ENCODE measurements at places on chromosomes 13 and 19.

GRCh38 chr19:2207991-2208860 lies 27.9 kb downstream of the PLEKHJ1 start:
- DNase-seq = no peak

- no peak for DNase-seq
Measured at GRCh38 chr13:102679449-102680132, 15.3 kb downstream of the METTL21C start.

GRCh38 chr19:29928831-29929230 lies 13.2 kb upstream of the URI1 start:
- DNase-seq = no peak

- no peak for DNase-seq
Measured at GRCh38 chr13:113748862-113749451, 10.1 kb upstream of the TMEM255B start.

GRCh38 chr19:13463296-13463695 lies 43.0 kb downstream of the CACNA1A start:
- DNase-seq = no peak

GRCh38 chr19:814152-815078 lies 7.3 kb downstream of the PLPPR3 start:
- no peak for DNase-seq

GRCh38 chr13:50400035-50400726 lies 384.9 kb downstream of the KCNRG start:
- peak; percentile 65 for DNase-seq

- no peak for DNase-seq
Measured at GRCh38 chr13:112355274-112355838, 20.8 kb upstream of the SPACA7 start.

- no peak for DNase-seq
Measured at GRCh38 chr13:45768656-45769479, 66.7 kb downstream of the CBY2 start.

DNA sequence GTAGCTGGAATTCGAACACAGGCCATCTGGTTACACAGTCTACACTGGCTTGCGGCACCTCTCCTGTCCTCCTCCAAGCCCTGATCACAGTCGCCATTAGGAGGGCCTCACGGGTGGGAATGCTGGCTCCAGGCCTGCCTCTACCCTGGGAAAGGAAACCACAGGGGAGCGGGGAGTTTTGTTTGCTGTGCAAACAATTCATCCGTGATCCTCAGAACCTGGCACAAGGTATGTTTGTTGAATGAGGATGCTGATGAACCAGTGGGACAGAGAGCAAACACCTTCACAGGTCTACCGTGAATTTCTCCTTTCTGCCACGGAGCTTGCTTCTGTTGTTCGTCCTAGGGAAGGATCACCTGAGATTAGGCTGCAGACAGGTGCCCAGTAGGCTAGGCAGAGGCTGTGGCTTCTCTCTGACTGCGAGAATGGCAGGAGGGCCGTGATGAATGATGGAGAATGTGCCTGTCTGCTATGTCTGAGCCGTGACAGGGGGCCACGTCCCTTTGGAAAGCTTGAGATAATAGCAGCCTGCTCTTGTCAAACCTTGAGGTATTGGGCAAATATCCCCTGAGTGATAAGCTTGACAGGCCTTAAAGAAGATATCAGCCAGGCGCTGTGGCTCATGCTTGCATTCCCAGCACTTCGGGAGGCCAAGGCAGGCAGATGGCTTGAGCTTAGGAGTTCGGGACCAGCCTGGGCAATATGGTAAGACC lies 36.7 kb downstream of the PIN1 start:
- DNase-seq = no peak

GRCh38 chr13:94827566-94827965 lies 115.2 kb upstream of the SOX21 start:
- no peak for DNase-seq

DNA sequence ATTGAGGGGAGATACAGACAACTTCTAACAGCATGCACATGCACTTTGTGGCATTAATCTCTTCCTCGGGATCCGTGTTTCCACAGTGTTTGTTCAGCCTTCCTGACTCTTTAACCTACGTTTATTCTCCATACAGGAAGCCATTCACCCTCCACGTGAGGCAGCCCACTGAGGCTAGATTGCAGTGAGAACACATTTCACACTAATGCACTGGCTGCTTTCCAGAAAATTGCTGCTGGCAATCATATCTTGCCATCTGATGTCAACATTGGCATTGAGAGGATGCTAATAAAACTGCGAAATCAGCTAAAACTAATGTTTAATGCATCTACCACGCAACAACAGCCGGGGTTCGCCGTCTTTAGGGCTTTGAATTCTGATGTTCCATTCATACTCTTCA lies 30.0 kb downstream of the DCLK1 start:
- peak; percentile 32 for DNase-seq

- no peak for DNase-seq
Measured at GRCh38 chr13:43054803-43055802, 31.7 kb downstream of the DNAJC15 start.

GRCh38 chr13:69704311-69704710 lies 403.3 kb upstream of the ATXN8OS start:
- no peak for DNase-seq

DNA sequence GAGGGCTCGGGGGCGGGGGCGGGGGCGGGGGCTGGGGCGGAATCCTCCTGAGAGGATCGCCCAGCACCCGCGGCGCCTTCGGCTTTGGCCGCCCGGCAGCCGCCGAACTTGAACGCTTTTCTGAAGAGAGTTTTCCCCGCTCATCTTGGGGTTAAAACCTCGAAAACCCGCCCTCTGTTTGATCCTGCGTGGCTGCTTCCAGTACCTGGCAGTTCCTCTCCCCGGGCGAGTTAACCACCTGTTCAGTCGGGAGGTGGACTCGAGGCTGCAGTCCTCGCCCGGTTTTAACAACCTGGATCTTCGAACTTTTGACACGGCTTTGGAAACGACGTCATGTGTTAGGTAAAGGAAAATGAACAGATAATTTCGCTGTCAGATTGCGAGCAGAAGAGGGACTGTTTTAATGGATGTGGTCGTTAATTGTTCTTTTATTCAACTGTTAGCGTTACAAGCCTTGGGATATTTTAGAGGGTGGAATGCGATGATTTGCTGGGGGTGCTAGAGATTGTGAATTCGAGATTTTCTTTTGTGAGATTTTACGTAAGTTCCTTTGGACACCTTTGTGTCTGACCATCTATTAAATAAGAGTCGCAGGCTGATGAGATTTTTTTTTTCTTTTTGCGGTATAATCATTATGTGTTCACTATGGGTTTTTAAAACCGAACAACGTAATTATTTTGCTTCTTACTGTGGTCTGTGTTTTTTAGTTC lies 1.0 kb downstream of the FNDC3A start:
- peak; percentile 18 for DNase-seq

GRCh38 chr13:40536443-40537113 lies 129.9 kb downstream of the FOXO1 start:
- DNase-seq = peak; percentile 25

- no peak for DNase-seq
Measured at GRCh38 chr13:33197541-33197971, 88.0 kb downstream of the STARD13 start.

DNA sequence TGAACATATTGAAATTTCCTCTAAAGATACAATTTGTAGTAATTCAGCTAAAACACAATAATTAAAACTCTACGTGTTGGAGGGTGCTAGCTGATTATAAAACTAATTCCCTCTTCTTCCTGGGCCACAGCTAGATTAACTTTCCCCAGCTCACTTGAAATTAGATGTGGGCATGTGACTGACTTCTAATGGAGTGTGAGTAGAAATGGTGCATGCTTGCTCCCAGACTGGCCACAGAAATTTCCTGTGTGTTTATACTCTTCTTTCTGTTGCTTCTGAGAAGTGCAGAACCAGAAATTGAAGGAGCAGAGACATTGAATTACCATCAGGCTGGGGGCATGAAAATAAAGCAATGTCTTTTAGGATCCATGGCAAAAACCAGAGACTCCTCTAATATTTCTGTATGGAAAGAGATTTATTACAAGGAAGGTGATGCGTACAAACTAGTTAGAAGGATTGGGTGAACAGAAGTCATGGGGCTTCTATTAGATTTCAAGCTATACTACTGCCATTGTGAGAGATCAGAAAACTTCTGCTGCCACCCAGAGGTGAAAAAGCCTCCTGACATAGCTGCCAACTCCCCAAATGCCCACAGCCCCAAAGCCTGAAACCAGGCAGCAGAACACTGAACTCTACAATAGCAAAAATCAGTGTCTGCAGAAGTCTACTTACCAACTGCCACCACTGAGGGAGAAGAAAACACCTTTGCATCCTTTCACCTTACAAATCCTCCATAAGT lies 379.2 kb upstream of the MIR17HG start:
- DNase-seq = no peak

- no peak for DNase-seq
Measured at GRCh38 chr19:6412061-6412446, 12.6 kb downstream of the KHSRP start.

DNA sequence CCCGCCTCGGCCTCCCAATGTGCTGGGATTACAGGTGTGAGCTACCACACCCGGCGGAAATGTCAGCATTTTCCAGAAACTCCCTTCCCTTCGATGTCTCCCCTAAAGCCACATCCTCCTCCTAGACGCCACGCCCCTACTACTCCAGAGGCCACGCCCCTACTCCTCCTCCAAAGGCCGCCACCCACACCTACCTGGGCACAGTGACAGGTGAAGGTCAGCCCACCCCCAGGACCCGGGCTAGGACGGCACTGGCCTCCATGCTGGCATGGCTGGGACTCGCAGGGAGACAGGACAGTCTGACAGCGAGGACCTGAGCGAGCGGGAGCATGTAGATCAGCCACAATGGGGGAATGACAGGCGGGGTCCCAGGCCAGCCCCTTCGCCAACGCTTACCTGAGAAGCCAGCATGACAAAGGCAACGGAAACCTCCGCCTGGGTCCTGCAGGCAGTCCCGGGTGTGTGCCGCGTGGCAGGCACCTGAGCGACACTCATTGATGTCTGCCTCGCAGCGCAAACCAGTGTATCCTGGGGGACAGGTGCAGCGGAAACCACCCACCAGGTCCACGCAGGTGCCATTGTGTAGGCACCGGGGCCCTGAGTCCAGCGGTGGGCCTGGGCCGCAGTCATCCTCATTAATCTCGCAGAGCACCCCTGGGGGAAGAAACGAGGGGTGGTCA lies 22.0 kb downstream of the NOTCH3 start:
- no peak for DNase-seq

- no peak for DNase-seq
Measured at GRCh38 chr19:40144151-40144550, 47.1 kb upstream of the MAP3K10 start.

Measured in NCI-H1694 (cell line).